Lower lobe of right lung (tissue), 2 donors: ENCODE measurements at places on chromosomes 2 and 18. TPM values are rescaled to one million over a fixed set of nuclear protein-coding genes. Genes with fewer than 3 reads are reported as not detected.

The SUMO1 gene
- 70.1 TPM for total RNA-seq

The SLC4A3 gene
- total RNA-seq: 1.0 TPM

The CABYR gene
- total RNA-seq: 1.2 TPM

The ACADL gene
- 45.4 TPM for total RNA-seq

The ACVR1 gene
- 35.0 TPM for total RNA-seq

The RGPD4 gene
- total RNA-seq: not detected

The KYNU gene
- total RNA-seq: 30.6 TPM

The G6PC2 gene
- total RNA-seq: not detected

The HOXD11 gene
- total RNA-seq: not detected

- H3K4me3 ChIP-seq: no peak overlapping the region
- H3K4me1 ChIP-seq: peaks cover 38% of the 10 kb centered on the region
- no peaks in the 10 kb centered on the region for H3K36me3 ChIP-seq
- H3K27me3 ChIP-seq: no peaks in the 10 kb centered on the region
Measured at GRCh38 chr2:236749346-236749745, 179.7 kb downstream of the ACKR3 start.

- no peak for DNase-seq
- no peaks in the 10 kb centered on the region for H3K27me3 ChIP-seq
- H3K27ac ChIP-seq: no peak overlapping the region
- H3K36me3 ChIP-seq: no peaks in the 10 kb centered on the region
- H3K4me3 ChIP-seq: no peak overlapping the region
- H3K4me1 ChIP-seq: no peaks in the 10 kb centered on the region
Measured at GRCh38 chr2:75079575-75079974, 119.7 kb downstream of the TACR1 start.

- no peaks in the 10 kb centered on the region for H3K4me1 ChIP-seq
- no peak overlapping the region for H3K27ac ChIP-seq
- no peaks in the 10 kb centered on the region for H3K27me3 ChIP-seq
- no peak for DNase-seq
Measured at GRCh38 chr2:129439406-129440302, 539.8 kb upstream of the RAB6C start.

GRCh38 chr2:29241341-29241740 lies 126.1 kb downstream of the CLIP4 start:
- H3K27me3 ChIP-seq: peaks cover 13% of the 10 kb centered on the region
- H3K36me3 ChIP-seq: no peaks in the 10 kb centered on the region
- no peak overlapping the region for H3K4me3 ChIP-seq
- no peak overlapping the region for H3K27ac ChIP-seq

DNA sequence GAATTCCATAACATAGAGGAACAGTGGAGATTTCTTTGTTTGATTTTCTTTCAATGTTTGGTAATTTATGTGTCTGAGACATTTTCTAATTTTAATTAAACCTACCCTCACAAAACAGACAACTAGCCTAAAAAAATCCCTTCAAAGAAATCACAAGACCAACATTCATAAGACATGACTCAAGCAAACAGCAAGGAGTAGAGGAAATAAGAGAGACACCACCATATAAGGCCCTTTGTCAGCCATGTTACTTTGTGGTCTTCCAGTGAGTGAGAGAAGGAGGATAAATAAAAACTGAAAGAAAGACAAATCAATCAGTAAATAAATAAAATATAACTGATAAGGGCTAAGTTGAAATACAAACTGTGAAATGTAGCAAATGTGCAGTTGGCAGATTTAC lies 830.8 kb upstream of the SLC39A10 start:
- no peak overlapping the region for H3K4me3 ChIP-seq
- no peak overlapping the region for H3K27ac ChIP-seq
- H3K27me3 ChIP-seq: no peaks in the 10 kb centered on the region

GRCh38 chr2:176581557-176582165 lies 312.4 kb downstream of the MTX2 start:
- no peak for DNase-seq
- no peaks in the 10 kb centered on the region for H3K27me3 ChIP-seq
- H3K4me1 ChIP-seq: no peaks in the 10 kb centered on the region
- H3K27ac ChIP-seq: no peak overlapping the region
- H3K4me3 ChIP-seq: no peak overlapping the region

- no peak overlapping the region for H3K4me3 ChIP-seq
- no peak for DNase-seq
- peaks cover 4% of the 10 kb centered on the region for H3K4me1 ChIP-seq
- no peaks in the 10 kb centered on the region for H3K27me3 ChIP-seq
Measured at GRCh38 chr2:187586011-187586641, 31.9 kb upstream of the TFPI start.

- peaks cover 6% of the 10 kb centered on the region for H3K4me1 ChIP-seq
- H3K27me3 ChIP-seq: no peaks in the 10 kb centered on the region
- no peak overlapping the region for H3K4me3 ChIP-seq
Measured at GRCh38 chr2:143132355-143132754, 3.1 kb downstream of the ARHGAP15 start.

- DNase-seq: no peak
- no peaks in the 10 kb centered on the region for H3K27me3 ChIP-seq
- H3K4me1 ChIP-seq: no peaks in the 10 kb centered on the region
- no peak overlapping the region for H3K27ac ChIP-seq
- no peak overlapping the region for H3K4me3 ChIP-seq
- H3K36me3 ChIP-seq: peaks cover 98% of the 10 kb centered on the region
Measured at GRCh38 chr2:97759727-97760407, 46.5 kb downstream of the ZAP70 start.

- no peaks in the 10 kb centered on the region for H3K27me3 ChIP-seq
- H3K36me3 ChIP-seq: peaks cover 54% of the 10 kb centered on the region
- H3K4me1 ChIP-seq: no peaks in the 10 kb centered on the region
- H3K4me3 ChIP-seq: no peak overlapping the region
- H3K27ac ChIP-seq: no peak overlapping the region
- DNase-seq: no peak
Measured at GRCh38 chr2:241074901-241075540, 27.1 kb downstream of the MTERF4 start.

DNA sequence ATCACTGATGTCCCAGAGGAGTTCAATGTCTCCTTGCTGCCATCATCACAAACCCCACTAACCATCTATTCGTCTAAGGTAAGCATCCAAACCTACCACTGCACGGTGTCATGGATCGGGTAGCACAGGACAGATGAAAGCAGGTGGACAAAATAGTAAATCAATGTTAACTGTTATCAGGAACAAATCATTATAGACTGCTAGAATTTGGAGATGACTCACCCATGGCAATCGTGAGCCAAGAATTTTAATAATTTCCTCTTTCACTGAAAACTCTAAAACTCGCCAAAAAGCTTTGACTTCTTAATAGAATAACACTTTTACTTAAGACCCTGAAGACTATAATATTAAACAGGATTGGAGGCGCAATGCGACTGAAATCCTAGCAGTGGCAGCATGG lies 33.7 kb upstream of the BZW1 start:
- no peaks in the 10 kb centered on the region for H3K36me3 ChIP-seq
- no peak overlapping the region for H3K27ac ChIP-seq
- no peaks in the 10 kb centered on the region for H3K27me3 ChIP-seq
- H3K4me3 ChIP-seq: no peak overlapping the region

DNA sequence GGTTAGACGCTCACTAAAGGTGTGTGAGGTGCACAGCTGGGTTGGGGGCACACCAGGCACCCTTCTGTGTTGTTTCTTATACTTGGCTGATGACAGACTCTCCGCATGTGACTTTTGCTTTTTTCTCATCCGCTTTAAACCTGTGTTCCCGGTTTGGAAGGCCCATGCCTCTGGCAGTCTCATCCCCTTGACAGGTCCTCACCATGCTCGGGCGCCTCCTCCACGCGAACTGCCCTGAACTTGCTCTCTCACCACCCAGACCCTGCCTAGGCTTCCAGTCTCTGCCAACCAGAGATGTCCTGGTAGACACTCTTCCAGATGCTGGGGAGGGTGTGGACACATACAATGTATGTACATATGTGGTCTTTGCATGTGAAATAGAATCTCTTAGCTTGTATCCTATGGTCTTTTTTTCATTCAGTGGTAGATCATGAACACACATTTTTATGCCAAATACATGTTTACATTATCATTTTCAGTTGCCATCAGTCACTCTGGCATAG lies 79.8 kb downstream of the LIMS1 start:
- no peak for DNase-seq
- H3K36me3 ChIP-seq: no peaks in the 10 kb centered on the region
- peak overlapping the region; percentile 89 for H3K27ac ChIP-seq

- H3K27me3 ChIP-seq: no peaks in the 10 kb centered on the region
- no peak for DNase-seq
- no peak overlapping the region for H3K27ac ChIP-seq
- H3K36me3 ChIP-seq: no peaks in the 10 kb centered on the region
- H3K4me3 ChIP-seq: no peak overlapping the region
Measured at GRCh38 chr18:3675446-3675845, 225.5 kb downstream of the TGIF1 start.

DNA sequence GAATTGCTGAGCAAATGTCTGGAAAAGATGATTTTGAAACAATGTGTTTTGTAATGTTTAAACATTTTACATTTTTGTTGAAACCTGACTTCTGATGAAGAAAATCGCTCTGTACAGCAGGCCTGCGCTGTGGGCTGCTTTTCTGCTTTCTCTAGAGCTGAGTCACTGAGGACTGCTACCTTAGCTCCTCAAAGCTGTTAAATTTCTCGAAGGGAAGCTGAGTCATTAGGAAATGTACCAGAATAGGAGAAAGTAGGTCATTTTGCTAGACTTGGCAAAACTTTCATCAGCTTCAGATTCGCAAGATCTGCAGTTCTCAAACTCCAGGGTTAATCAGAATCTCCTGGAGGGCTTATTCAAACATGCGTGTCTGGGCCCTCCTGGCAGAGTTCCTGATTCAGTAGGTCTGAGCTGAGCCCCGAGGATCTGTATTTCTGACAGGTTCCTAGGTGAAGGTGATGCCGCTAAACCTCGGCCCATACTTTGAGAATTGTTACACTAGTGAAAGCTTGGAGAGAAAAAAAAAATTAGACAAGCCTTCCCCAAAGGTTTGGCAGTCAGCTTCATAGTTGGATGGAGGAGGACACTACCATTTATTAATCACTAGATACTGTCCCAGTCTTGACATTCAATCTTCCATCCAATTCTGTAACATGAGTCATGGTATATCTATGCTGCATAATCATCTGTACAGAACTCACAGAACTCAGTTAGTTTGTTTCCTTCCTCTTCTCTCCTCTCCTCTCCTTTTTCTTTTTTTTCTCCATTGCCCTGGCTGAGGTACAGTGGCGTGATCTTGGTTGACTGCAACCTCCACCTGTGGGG lies 297.6 kb downstream of the PARD3B start:
- H3K4me1 ChIP-seq: no peaks in the 10 kb centered on the region
- H3K36me3 ChIP-seq: no peaks in the 10 kb centered on the region
- H3K27me3 ChIP-seq: no peaks in the 10 kb centered on the region
- H3K4me3 ChIP-seq: no peak overlapping the region

DNA sequence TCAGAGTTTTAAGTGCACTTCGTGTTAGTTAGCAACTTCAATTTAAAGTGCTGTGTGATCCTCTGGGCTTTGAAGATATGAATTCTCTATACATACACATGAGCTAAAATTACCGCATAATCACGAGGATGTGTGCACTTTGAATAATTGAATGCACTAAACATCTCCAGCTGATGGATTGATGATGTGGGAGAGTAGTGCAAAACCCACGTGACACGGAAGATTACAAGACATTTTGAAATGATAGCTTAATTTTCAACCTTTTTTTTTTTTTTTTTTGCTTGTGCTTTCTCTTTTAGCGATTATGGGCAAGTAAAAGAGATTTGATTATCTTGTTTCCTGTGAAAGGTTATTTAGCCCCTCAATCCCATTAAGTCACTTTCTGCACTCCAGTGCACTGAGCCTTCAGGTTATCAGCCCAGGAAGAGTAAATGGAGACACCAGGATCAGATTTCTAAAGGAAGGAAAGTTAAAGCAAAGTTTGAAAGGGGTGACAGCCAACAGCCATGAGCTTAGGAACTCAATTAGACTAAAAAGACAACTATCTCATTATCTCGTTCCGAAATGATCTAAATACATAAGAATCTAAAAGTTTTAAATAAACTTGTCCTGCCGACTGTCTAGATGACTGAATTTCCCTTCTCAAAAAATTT lies 81.6 kb downstream of the CDK15 start:
- DNase-seq: no peak
- no peaks in the 10 kb centered on the region for H3K36me3 ChIP-seq
- H3K4me3 ChIP-seq: peak overlapping the region; percentile 38
- no peak overlapping the region for H3K27ac ChIP-seq

- peak overlapping the region; percentile 94 for H3K27ac ChIP-seq
- no peaks in the 10 kb centered on the region for H3K27me3 ChIP-seq
- no peak for DNase-seq
Measured at GRCh38 chr2:71069376-71069775, 928 bp downstream of the NAGK start.

- H3K36me3 ChIP-seq: no peaks in the 10 kb centered on the region
- H3K27me3 ChIP-seq: no peaks in the 10 kb centered on the region
- no peak overlapping the region for H3K27ac ChIP-seq
Measured at GRCh38 chr2:49004036-49004626, 150.2 kb downstream of the FSHR start.
